Fibroblast of skin of left quadriceps (primary cell): ENCODE measurements at places on chromosomes 6 and 20.

GRCh38 chr20:37020636-37021035, 69.1 kb upstream of the SAMHD1 start:
- DNase-seq, result no peak

GRCh38 chr20:24701027-24701426, 231.6 kb downstream of the SYNDIG1 start:
- no peak for DNase-seq

- DNase-seq, result no peak
These were observed 1.5 kb downstream of the BTN2A1 start for GRCh38 chr6:26459023-26459810.

DNA sequence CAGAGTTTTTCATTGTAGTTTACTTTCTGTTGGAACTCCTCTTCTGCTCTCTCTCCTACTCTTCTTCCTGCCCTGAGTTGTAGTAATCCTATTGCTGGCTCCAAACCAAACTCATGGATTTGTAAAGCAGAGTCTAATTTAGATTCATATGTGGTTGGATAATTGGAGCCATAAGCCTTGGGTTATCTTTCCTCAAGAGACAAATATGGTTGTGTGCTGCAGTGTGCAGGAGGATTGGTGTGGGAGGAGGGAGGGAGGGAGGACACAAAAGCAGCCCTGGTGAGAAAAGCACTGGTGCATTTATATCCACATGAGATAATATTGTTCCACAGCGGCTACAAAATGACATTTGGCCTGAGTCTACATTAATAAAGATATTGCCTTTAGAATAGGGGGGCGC, 4.2 kb downstream of the HLA-G start:
- DNase-seq, result no peak

- peak; percentile 31 for DNase-seq
These were observed 14.7 kb upstream of the CHD6 start for GRCh38 chr20:41632896-41633295.

GRCh38 chr6:30707281-30707850, 9.7 kb downstream of the MDC1 start:
- no peak for DNase-seq
